GM04503 (cell line): ENCODE measurements at places on chromosomes 5 and 9.

- DNase-seq = no peak
These were observed 1.0 kb upstream of the DAB2IP start for GRCh38 chr9:121650217-121651007.

- DNase-seq = no peak
These were observed 125.6 kb upstream of the TARS1 start for GRCh38 chr5:33315189-33315588.

DNA sequence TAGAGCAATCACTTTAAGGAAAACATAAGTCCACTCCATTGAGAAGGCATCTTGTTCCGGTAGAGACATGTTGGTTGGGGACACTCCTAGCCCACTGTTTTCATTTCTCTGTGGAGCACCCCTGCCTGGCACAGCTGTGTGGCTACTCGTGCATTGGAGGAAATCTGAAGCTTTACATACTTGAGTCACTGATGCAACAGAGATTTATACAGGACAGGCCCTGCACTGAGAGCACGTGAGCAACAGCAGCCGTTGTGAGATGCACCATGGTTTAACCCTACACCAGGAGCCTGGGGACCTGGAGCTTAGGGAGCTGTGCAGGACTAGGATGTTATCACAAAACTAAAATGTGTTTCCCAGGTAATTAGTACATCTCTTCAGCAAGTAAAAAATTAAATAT lies 230.7 kb upstream of the IRX1 start:
- no peak for DNase-seq

GRCh38 chr9:99140685-99141314 lies 35.9 kb downstream of the TGFBR1 start:
- no peak for DNase-seq

- DNase-seq = no peak
These were observed 23.3 kb upstream of the TRIM14 start for GRCh38 chr9:98142182-98142907.

DNA sequence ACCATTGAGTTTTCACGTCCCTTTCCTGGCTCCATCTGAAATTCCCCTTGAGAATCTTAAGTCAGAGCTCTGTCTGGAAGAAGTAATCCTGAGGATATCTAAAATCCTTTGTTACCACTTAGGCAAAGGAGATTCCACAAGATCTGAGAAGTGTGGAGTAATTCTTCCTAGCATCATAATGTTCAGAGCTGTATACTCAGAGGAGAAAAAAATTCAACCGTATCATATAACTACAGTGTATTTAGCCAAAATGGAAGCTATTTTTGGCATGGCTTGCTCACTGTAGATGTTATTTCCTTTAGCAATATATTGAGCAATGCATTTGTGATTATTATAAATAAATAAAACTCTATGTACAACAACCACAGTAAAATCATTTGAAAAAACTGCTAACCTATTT lies 1858.4 kb downstream of the EFNA5 start:
- DNase-seq = no peak

DNA sequence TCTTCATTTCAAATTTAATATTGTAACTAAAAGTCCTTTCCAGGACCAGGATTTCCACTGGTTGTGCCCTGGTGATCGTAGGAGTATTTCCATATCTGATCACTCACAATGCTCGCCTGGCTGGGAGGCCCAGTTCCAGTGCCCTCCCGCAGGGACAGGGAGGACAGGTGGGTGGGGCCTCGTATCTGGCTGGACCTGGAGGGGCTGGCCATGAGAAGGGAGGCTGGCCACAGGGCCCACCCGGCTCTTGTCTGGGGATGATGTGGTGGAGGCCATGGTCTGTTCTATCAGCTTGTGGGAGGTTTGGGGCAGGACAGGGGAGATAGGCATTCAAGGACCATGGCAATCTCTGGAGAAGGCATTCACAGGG lies 286.4 kb downstream of the GADD45G start:
- no peak for DNase-seq

DNA sequence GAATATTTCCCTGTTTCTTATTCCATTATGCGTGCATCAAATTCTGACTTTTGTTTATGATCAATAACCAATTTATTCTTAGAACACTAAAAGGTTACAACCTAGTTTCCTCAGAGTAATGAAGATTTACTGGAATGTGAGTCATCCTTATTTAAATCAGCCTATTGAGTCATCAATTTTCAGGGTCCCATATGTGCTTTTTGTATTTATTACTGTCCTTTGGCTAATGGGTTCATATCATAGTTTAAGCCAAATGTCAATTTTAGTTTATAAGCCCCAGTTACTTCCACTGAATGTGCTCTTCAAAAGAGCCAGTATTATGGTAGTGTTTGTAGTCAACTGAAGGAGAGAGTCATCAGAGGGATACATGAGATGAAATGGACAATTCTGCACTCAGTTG lies 359.2 kb downstream of the PRR16 start:
- no peak for DNase-seq

- no peak for DNase-seq
These were observed 58.3 kb upstream of the NOTCH1 start for GRCh38 chr9:136603901-136604814.

- DNase-seq = no peak
These were observed 606.8 kb downstream of the SLCO4C1 start for GRCh38 chr5:101689306-101689705.

- no peak for DNase-seq
These were observed 1968.2 kb upstream of the NUDT12 start for GRCh38 chr5:105530716-105531261.

GRCh38 chr5:132370971-132371602 lies 1.6 kb downstream of the SLC22A5 start:
- no peak for DNase-seq

DNA sequence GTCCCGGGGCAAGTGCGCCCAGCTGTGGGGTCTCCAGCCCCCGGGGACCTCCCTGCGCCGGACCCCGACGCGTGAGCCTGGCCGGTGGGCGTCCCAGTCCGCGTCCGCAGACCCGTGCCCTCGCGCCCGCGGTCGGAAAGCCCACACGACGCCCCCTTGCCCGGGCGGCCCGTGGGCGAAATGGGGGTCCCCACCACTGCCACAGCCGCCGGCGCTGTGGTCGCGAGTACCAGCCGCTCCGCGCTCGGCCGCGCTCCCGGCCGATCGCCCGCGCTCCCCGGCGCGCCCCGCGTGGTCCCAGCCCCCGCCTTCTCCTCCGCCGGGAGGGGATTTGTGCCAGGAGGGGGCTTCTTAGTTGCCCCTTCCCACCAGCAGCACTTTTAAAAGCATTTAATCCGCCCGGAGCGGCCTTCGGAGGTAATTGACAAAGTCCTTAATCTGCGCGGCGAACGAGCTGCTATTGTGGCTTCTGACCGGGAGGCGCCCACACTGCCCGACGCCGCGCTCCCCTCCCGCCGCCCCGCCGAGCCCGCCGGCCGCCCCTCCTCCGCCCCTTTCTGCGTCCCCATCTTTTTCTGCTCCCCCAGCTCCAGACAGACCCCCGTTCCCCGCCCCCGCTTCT lies 469 bp upstream of the FIBCD1 start:
- no peak for DNase-seq

DNA sequence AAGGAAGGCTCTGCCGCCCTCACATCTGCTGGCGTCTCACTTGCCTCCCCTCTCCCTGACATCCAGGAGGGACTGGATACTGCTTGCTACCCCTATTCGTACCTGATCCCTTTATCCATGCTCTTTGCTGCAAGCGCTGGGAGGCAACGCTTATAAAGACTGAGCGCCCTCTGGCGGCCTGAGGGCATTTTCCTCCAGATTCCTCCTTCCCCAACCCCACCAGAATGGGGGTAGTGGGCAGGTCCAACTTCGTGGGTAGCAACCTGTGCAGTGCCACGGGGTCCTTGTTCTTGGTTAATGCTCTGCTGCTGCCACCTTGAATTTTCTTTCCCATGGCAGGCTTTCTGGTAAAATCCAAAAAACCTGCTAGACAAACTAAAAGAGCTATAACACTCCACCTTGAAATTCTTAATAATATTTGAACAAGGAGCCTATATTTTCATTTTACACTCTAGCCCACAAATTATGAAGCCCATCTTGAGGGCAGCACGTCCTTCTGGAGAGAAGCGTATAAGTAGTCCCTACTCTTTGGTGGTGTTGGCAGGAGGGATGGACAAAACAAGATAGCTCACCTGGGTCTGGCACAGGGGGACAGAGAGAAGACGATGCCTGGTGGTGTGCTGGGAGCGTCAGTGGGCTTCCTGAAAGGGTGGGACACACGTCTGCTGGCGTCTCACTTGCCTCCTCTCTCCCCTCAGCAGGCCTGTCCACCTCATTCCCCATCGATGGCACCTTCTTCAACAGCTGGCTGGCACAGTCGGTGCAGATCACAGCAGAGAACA lies 52.5 kb downstream of the JADE2 start:
- no peak for DNase-seq

DNA sequence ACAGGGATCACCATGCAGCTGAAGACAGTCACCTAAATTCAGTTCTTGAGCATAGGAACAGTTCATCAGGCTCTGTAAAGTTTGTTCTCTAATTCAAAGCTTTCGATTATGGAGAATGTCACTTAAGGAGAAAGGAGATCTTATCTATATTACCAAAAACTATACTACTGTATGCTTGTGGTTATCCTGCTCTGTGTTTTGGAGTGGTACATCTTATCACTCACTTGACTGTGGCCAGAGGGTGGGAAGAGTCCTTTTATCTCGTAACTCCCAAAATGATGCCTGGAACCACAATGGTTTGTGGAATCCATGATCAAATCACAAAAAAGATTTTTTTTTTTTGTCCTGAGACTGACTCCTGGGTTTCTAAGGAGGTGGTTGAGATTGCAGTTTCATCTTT lies 230.7 kb downstream of the COMMD10 start:
- no peak for DNase-seq

GRCh38 chr5:10607023-10607665 lies 43.3 kb downstream of the ANKRD33B start:
- DNase-seq = no peak
